ENCODE measurements at places on chromosomes 1 and 21.

GRCh38 chr1:42756956-42757891, 9.6 kb downstream of the P3H1 start:
- DNase-seq, result no peak

GRCh38 chr21:43797415-43797814, 8.0 kb downstream of the RRP1 start:
- DNase-seq, result no peak

- DNase-seq, result no peak
Measured at GRCh38 chr1:17097147-17097546, 22.1 kb downstream of the PADI2 start.

DNA sequence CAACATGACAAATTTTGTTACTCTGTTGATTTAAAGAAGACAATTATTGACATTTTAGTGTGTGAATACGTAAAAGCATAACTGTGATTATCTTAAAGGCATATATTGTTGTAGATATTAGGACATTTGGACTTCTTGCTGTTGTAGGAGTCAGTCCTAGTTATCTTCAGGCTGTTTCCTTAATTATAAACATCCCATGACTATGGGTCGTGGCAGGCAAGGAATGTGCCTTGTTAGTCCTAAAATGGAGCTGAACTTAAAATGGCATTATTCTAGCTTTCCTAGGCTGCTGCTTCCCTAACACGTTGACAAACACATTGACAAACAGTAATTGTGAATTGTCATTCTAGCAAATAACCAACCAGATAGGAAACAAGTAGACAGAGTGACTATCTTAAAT, 4.4 kb upstream of the MPZL1 start:
- no peak for DNase-seq

GRCh38 chr1:3540876-3541275, 70.4 kb downstream of the MEGF6 start:
- DNase-seq, result no peak

- DNase-seq, result no peak
Measured at GRCh38 chr1:84708031-84708430, 17.8 kb upstream of the SSX2IP start.

- no peak for DNase-seq
Measured at GRCh38 chr1:76170084-76170483, 95.5 kb downstream of the ST6GALNAC3 start.

DNA sequence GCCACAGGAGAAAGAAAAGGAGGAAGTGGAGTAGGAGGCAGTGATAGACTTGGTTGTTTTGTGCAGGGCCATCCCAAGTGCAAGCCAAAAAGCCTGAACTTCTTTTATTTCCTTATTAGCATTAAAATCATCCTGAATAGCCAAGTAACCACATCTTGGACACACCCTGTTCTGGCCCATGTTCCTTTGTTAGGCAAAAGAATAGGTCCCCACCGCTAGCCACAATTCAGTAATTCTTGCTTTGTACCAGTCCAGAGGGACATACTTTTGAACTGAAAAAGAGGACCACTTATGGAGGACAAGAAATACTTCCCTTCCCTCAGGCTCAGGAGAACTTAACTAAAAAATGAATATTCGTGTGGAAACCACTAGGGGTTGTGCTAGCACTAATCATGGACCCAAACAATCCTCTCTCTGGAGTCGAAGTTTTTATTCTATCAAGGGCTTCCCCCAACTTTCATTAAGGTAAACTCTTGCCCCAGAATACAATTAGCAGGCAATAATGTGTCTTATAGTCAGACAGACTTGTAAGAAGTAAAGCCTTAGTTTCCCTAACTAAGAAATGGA, 19.4 kb downstream of the TNFSF4 start:
- DNase-seq, result no peak

GRCh38 chr1:106680216-106680615, 376.3 kb upstream of the PRMT6 start:
- DNase-seq, result no peak

GRCh38 chr1:7942214-7942921, 1.7 kb upstream of the TNFRSF9 start:
- DNase-seq, result no peak

DNA sequence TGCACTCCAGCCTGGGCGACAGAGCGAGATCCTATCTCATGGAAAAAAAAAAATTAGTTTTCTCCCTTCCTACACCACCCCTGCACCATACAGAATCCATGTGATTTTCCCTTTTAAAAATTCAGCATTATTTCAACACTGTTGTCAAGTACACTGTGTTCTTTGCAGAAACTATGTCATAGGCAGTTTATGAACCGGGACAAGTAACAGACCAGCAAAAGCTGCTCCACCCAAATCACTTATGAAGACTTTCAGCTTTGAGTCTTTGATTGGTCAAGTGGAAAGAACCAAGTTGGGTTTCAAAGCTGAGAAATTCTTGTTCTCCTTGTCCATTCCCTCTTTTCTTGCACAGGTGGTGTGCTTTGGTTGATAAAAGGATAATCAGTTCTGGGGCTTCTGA, 173.0 kb downstream of the CDC7 start:
- DNase-seq, result no peak

DNA sequence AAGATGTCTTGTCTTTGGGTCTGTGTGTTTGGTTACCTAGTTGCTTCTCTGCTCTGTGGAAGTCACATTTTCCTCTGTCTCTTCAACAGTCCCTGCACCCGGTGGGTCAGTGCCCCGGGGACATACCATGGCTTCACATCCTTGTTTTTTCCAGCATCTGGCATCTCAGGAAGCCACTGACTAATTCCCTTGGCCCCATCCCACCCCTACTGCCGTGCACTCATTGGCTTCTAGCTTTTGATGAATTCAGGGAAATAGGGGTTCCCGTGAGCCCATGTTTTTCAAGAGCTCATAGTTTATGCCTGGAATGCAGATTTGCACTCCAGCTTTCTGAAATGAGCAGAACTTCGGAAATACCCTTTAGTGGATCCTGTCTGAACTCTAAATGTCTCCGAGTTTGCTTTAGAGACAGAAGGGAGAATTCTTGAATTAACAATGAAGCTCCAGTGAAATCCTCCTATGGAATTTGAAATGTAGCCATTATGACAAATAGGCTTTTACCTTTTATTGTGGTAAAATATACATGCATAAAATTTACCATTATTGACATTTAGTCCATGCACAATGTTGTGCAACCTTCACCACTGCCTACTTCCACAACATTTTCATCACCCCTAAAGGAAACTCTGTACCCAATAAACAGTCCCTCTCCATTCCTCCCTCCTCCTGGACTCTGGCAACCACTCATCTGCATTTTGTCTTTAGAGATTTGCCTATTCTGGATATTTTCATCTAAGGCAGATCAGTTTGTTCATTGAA, 67.5 kb downstream of the CLIC6 start:
- no peak for DNase-seq

DNA sequence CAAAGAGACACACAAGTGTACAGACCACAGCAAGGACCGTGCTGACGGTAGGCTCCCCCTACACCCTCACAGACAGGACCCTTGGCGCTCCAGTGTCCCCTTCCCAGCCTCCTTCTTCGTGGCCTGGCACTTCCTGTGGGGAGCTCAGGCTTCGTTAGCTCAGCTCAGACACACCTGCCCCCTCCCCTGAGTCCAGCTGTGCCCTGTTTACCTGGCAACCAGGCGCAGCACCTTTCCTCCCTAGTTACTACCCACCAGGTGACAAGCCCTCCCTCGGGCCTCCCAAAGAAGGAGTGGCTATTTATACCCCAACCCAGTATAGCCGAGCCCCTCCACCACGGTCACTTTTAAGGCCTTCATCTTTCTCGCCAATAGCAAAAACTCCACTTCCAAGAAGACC, 4.7 kb downstream of the CELF3 start:
- no peak for DNase-seq

GRCh38 chr1:168287237-168287664, 6.6 kb downstream of the TBX19 start:
- DNase-seq, result no peak

DNA sequence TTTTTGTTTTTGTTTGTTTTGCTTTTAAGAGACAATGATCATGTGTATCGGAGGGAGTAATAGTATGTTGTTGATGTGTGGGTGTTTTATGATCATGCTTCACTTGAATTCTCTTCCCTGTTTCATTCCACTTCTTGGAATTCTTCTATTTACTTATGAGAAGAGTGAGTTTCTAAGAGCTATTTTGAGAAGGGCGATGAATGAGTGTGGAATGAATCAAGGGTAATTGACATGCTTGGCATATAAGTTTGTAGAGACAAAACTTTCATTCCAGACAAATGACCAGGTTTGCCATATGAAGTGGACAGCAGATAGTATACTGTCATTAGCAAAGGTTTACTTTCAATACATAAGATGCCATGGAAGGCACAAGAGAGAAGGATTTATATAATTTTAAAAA, 42.3 kb upstream of the PDC start:
- DNase-seq, result no peak

- no peak for DNase-seq
Measured at GRCh38 chr1:31423418-31423947, 10.5 kb downstream of the SERINC2 start.

DNA sequence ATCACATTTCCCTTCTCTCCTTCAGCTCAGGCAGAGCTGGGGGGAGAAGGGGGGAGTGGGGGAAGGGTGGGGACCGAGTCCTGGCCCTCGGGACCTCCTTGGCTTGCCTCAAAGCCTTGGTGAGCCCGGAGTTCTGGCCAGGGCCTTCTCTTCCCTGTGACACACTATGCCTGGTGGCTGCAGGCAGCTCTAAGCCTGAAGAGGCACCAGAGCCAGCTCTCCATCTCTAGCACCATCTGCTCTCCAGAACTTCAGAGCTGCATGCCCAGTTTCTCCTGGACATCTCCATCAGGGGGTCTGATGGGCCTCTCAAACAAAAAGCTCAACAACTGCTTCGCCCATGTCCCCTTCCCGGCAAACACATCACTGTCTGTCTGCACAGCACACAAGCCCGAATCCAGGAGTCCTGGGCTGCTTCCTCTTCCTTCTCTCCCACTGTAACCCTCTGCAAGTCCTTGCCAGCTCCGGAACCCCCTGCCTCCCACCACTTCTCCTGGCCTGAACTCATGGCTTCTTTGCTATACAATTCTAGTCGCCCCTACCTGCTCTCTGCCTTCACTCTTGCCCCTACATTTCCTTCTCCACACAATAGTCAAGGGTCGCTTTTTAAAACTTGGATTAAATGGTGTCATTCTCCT, 26.5 kb downstream of the KIAA1614 start:
- DNase-seq, result no peak

- DNase-seq, result no peak
Measured at GRCh38 chr1:78095593-78095992, 49.8 kb downstream of the GIPC2 start.

DNA sequence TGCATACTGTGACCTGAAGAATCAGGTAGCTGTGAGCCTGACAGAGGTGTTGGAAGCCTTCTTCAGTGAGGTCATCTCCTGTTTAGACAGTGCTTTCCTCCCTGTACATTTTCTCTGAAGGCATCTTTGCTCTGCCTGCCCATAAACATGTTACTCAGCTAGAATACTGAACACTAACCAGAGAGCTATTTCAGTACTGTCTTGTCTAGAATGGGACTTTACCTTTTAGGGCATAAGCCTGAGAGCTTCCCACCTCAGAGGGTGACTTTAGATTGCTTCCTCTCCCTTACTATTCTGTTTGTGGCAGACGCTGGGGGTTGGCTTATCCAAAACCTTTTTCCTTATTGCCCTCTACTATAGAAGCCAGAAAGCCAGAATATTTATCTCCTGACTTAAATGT, 23.3 kb upstream of the ZNF326 start:
- no peak for DNase-seq

DNA sequence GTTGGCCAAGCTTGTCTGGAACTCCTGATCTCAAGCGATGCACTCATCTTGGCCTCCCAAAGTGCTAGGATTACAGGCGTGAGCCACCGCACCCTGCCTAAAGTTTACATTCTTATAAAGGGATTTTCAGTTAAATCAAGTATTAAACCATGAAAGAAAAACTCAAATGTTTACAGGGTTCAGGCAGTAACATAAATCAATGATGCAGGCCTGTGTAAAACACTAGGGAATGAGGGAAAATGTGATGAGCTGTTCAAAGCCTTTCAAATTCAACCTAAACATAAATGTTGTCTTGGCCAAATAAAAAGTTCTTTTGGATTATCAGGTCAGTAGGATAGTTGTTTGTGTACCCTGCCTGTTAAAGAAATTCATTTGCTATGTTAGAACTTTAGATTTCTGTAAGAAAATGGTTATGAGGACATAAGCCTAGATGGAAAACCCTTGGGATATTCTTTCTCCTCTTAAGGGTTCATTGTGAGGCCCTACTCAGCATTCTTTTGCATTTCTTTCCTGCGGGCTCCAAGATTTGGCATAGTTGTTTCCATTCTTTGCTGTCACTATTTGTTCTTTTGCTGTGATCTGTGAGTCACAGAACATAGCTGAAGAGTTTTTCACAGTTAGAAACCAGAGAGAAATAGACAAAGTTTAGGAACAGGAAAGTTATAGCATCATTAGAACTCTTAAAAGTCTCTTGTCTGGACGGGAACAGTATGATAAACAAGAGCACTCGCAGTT, 8.9 kb upstream of the ZRANB2 start:
- no peak for DNase-seq

GRCh38 chr21:26027696-26028095, 142.9 kb downstream of the APP start:
- DNase-seq, result no peak

GRCh38 chr1:194078765-194079164, 892.4 kb upstream of the B3GALT2 start:
- no peak for DNase-seq

DNA sequence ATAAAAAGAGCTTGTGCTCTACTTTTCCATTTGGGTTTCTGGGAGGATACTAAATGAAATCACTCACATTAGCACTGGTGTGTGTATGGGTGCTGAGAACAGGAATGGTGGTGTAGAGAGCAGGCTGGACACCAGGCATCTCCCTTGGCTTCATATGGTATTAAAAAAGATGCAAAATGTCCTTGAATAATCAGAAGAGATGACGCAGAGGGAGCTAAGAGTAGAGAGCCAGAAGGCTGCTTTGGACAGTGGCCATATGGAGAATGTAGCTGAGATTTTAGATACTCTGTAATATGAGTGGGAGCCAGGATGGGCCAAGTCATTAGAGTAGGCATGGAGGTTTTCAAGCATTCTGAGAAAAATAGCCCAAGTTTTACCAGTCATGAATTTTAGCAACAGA, 112.3 kb upstream of the ZRANB2 start:
- DNase-seq, result no peak

DNA sequence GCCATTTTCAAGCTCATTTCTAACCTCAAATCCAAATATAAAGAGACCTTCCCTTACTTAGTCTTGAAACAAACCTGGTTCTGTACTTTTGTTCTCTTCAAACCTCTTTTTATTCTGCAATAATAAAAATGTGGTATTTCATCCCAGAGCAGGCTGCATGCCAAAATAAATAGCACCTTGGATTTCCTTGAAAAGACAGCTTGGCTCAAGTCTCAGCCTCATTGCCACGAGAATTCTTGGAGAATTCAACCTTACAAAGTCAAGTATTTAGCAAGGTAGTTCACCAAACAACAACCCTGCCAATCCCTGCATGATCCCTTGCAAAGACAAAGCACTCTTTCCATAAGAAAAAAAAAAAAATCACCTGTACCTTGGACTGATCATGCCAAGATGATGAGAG, 33.8 kb downstream of the KANK4 start:
- no peak for DNase-seq

GRCh38 chr1:117166076-117166475, 44.5 kb upstream of the TRIM45 start:
- DNase-seq, result no peak

GRCh38 chr1:89567797-89568196, 43.2 kb downstream of the LRRC8B start:
- DNase-seq, result no peak

- DNase-seq, result no peak
Measured at GRCh38 chr1:204619721-204620120, 65.8 kb downstream of the LRRN2 start.
